Activated naive CD4-positive, alpha-beta T cell treated with anti-CD3 and anti-CD28 coated beads for 36 hours (primary cell): ENCODE measurements at places on chromosomes 5 and 9.

DNA sequence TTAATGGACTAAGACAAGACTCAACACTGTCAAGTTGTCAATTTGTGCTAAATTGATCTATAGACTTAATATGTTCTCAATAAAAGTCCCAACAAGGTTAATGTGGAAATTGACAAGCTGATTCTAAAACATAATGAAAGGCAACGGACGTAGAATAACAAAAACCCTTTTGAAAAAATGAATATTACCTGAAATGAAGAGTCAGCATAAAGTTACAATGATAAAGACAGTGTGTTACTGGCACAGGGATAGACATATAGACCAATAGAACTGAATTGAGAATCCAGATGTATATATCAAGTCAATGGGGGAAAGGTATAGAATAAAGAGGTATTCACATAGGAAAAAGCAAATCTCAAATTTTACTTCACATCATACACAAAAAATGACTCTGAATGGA is 37.7 kb upstream of the BARX1 start:
- peaks cover 6% of the 10 kb centered on the region for H3K36me3 ChIP-seq
- H3K27me3 ChIP-seq = peaks cover 10% of the 10 kb centered on the region
- no peak for DNase-seq
- no peak overlapping the region for H3K27ac ChIP-seq

DNA sequence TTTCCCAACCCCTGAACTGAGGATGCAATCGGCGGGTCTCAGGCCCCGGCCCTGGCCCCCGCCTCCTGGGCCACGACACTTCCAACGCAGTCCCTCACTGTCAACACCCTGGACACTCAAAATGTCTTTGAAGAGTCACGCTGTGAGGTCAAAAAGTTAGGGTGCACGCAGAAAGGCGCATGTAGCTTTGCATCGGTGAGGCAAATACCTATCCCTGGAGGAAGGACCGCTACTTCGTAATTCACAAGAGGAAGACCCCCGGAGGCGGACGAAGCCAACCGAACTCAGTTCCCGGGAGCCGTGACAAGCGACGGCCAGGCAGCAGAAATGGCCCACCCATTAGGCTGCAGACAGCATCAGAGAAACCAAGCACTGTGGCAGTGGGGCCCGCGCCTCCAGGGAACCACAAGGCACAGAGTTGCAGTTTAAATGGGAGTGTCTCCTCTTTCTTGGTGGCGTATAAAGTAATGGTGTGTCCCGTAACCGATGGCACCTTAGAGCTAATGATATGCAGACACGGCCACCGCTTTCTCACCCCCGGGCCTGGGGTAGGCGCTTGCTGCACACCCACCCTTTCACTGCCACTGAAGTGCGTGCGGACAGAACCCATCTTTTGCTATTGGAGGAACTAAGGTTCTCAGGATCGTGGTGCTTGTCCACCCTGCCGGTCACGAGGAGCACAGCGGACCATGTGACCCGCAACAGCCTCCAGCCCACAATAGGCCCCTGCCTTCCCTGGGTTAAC is 9.0 kb downstream of the ADAMTS2 start:
- no peak overlapping the region for H3K27ac ChIP-seq
- DNase-seq = no peak
- peaks cover 13% of the 10 kb centered on the region for H3K27me3 ChIP-seq
- H3K4me1 ChIP-seq = no peaks in the 10 kb centered on the region
- no peaks in the 10 kb centered on the region for H3K36me3 ChIP-seq

DNA sequence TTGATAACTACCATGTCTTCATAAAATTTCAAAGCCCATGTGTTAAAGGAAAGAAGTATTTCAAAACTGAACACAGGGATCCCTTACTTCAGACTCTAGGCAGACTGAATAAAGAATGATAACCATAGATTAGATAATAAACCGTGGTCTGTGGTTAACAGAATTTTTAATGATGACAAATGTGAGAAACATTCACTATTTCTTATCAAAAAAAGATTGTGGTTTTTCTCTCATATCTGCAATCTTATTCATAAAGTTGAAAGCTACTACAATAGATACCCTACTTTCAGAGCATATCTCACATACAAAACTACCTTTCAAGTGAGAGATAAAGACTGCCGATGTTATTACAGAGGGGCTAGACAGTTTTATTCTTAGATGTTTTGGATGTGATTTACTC is 816.8 kb upstream of the DMAC1 start:
- DNase-seq = no peak
- no peaks in the 10 kb centered on the region for H3K4me1 ChIP-seq
- H3K27me3 ChIP-seq = peaks cover 8% of the 10 kb centered on the region
- no peaks in the 10 kb centered on the region for H3K36me3 ChIP-seq
- H3K4me3 ChIP-seq = no peak overlapping the region

DNA sequence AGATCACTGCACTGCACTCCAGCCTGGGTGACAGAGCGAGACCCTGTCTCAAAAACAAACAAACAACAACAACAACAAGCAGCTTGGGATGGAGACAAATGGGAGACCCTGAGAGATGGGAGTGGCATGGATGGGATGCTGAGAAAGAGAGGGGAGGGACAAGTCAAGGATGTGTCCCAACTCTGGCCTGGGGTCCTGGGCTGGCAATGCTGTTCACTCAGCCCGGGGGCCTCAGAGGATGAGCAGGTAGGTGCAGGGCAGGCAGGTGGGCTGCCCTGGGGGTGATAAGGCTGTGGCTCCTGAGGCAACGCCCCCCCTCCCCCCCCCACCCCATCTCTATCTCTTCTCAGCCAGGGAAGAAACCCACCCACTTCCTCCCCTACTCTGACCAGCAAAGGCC is 123.0 kb downstream of the LHX2 start:
- no peaks in the 10 kb centered on the region for H3K36me3 ChIP-seq
- no peak overlapping the region for H3K27ac ChIP-seq
- H3K4me3 ChIP-seq = no peak overlapping the region
- H3K27me3 ChIP-seq = peaks cover 2% of the 10 kb centered on the region
